Endothelial cell of umbilical vein (primary cell): ENCODE measurements at places on chromosomes 5 and 9. TPM values are rescaled to one million over a fixed set of nuclear protein-coding genes. Genes with fewer than 3 reads are reported as not detected.

The TIMD4 gene
- polyA plus RNA-seq: not detected in 2 replicates

The DMRT3 gene
- not detected in 2 replicates for polyA plus RNA-seq

The RBM22 gene
- polyA plus RNA-seq: 37.0 and 41.8 TPM in 2 replicates

The OGN gene
- not detected in 2 replicates for polyA plus RNA-seq

The FOXD1 gene
- polyA plus RNA-seq: 0.06 TPM in 1 of 2 replicates, not detected in the other

The OMD gene
- not detected in 2 replicates for polyA plus RNA-seq

The PKD2L2 gene
- not detected in 2 replicates for polyA plus RNA-seq

The FST gene
- 13.7 and 20.8 TPM in 2 replicates for polyA plus RNA-seq

The CRHBP gene
- polyA plus RNA-seq: 0.08 and 0.27 TPM in 2 replicates

The CSNK1A1 gene
- 69.7 and 74.1 TPM in 2 replicates for polyA plus RNA-seq

The PITX1 gene
- 0.48 and 0.65 TPM in 2 replicates for polyA plus RNA-seq

The KIF4B gene
- 0.03 TPM in 1 of 2 replicates, not detected in the other for polyA plus RNA-seq

The SLC36A2 gene
- polyA plus RNA-seq: not detected in 2 replicates

The TAF11L10 gene
- not detected in 2 replicates for polyA plus RNA-seq

The BAAT gene
- 0.01 TPM in 1 of 2 replicates, not detected in the other for polyA plus RNA-seq

The LCN15 gene
- polyA plus RNA-seq: not detected in 2 replicates

The NPR3 gene
- polyA plus RNA-seq: 0.01 and 0.03 TPM in 2 replicates

The NDUFS4 gene
- polyA plus RNA-seq: 44.9 and 70.4 TPM in 2 replicates

The NEURL1B gene
- 0.40 and 0.44 TPM in 2 replicates for polyA plus RNA-seq

The ZNF79 gene
- polyA plus RNA-seq: 6.1 and 6.3 TPM in 2 replicates

The QRFP gene
- polyA plus RNA-seq: not detected in 2 replicates
